ENCODE measurements at places on chromosomes 2 and 18. TPM values are rescaled to one million over a fixed set of nuclear protein-coding genes. Genes with fewer than 3 reads are reported as not detected.

Gene SLC40A1
- 109 TPM for polyA plus RNA-seq

- DNase-seq = no peak
Observed at GRCh38 chr2:174522553-174522952, 35.7 kb upstream of the GPR155 start.

Gene GKN2
- not detected for polyA plus RNA-seq

- DNase-seq = no peak
Observed at GRCh38 chr2:207815254-207815653, 45.5 kb upstream of the FZD5 start.

GRCh38 chr18:55657572-55658331, 69.8 kb upstream of the TCF4 start:
- DNase-seq = no peak

GRCh38 chr2:3193443-3194330, 183.9 kb downstream of the EIPR1 start:
- no peak for DNase-seq

Gene FAM124B
- polyA plus RNA-seq = 2.1 TPM

DNA sequence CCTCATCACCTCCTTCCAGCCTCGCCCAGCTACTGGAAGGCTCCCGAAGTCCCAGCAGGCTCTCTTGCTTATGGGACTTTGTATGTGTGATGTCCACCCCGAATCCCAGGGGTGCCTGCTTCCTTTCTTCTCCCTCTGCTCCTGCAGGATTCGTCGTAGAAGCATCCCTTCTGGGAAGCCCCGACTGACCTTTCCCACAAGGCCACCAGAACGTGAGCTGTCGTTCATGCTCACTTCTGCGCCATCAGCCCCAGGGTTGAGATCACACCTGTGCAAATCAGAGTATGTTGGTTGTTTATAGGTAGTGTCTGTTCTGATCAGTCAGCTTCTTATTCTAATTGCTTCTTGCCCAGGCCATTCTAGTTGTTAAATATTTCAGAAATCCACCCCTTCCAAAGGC, 101.8 kb downstream of the HS1BP3 start:
- DNase-seq = no peak

Data from right renal pelvis (tissue), 4 donors.